Stimulated activated CD8-positive, alpha-beta memory T cell treated with anti-CD3 and anti-CD28 coated beads, Interleukin-15, amount 100 ng/mL, for 24 hours (primary cell): ENCODE measurements at places on chromosomes 2 and 18.

DNA sequence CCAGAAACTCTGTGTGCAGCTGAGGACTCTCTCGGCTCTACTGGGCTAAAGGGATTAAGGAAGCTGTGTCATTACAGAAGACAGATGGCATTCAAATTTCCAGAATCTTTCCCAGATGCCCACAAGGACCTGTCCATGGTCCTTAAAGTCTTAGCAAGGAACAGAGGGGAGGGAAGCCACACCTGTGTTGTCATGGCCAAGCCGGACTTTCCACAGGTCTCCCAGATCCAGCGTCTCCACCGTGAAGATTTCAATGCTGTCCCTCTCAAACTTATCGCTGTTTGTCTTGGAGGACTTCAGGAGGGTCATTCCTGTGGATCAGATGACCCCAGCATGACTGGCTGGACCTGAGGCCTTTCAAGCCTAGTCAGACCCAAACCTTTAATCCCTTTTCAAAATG, 114.5 kb downstream of the LOXHD1 start:
- DNase-seq, result no peak

- DNase-seq, result no peak
Observed at GRCh38 chr2:233503481-233503880, 63.1 kb downstream of the USP40 start.

GRCh38 chr2:209145941-209146681, 277.7 kb upstream of the MAP2 start:
- DNase-seq, result no peak

DNA sequence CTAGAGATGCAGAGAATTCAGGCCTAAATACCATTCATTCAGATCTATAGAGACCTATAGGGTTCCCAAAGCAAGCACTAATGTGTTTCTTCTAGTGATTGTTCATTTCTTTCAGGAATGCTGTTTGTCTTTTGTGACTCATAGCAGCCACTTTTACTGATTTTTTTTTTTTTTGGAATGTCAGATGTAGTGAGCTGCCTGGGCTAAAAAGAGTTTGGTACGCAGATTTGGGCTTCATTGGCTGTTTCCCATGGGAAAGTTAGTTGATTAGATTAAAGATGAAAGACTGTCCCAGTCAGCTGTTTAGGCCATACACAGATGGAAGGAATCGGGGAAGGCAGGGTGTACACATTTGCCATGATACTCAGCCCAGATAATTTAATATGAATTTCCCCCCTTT, 87.6 kb downstream of the CDC42EP3 start:
- DNase-seq, result no peak

DNA sequence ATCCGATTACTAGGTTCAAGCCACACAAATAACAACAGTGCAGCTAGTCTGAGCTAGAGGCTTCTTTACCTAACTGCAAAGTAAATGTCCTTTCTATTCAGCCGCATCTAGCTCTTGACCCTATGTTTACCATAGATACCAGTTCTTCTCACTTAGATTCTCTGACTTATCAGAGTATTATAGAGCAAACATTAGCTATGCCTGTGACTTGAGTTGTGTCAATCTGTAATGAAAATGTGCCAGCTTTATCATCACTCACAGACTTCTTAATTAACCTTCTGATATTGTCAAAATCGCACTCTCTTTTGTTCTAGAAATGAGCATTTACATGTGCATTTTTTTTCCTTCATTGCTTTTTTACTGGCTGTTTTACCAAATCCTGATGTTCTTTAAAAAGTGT, 79.9 kb downstream of the BCL11A start:
- no peak for DNase-seq

DNA sequence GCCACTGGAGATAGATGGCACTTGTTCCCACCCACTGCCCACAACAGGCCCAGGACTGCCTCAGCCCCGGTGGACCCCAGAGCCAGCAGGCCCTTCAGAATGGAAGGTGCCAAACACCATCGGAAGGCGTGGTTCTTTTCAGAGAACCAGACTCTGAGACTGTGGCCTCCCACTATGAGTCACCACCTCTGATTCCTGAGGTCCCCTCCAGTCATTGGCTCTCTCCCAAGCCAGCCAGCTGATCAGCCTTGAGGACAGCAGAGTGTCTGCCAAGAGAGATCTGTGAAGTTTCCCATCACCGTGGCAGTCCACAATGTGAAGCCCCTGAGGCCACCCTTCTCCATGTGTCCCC, 10.4 kb upstream of the MAP3K2 start:
- no peak for DNase-seq

DNA sequence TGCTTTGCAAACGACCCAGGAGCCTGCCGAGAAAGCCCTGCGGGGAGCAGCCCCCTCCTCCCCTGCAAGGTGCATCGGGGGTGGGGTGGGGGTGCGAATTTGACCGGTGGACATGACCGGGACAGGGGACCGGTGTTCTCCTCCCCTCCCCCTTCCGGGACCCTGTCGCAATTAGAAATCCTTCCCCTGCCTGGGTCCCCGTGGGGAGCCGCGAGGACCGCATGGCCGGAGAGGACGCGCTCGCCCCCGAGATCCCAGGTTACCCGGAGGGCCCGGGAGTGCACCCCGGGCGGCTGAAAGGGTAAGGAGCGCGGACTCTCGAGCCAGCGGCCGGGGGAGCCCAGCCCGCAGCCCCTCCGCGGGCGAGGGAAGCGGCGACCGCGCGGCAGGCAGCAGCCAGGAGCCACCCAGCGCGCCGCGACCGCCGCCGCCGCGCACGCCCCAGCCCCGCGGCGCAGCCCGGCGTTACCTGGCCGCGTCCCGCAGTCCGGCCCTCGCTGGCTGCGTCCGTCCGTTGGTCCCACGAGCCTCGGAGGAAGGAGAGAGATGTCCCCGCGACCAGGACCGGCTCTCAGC, 482 bp downstream of the DLGAP1 start:
- DNase-seq, result no peak

- DNase-seq, result no peak
Observed at GRCh38 chr2:212968284-212969081, 182.9 kb downstream of the IKZF2 start.

- no peak for DNase-seq
Observed at GRCh38 chr18:41955688-41956087, 654 bp downstream of the PIK3C3 start.

DNA sequence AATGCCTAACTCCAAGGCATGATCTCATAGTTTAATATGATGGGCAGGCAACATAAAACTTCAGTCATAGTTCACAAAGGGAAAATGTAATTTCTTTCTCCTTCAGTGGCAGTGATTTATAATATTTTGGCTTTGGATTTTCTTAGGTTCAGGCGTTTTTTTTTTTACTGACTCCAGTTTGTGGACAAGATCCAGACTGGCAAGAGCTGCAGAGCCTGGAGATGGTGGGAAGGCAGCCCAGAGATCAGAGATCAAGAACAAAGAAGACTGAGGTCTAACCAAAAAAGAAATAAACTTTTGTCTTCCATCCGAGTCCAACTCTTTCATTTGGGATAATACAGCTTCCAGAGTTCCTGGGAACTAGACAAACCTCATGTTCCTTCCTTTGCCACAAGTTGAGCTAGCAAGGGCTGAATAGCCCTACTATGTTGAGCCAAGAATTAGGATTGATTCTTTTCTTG, 215.3 kb upstream of the SETBP1 start:
- DNase-seq, result no peak

- DNase-seq, result no peak
Observed at GRCh38 chr2:207674826-207675225, 36.6 kb upstream of the CCNYL1 start.

DNA sequence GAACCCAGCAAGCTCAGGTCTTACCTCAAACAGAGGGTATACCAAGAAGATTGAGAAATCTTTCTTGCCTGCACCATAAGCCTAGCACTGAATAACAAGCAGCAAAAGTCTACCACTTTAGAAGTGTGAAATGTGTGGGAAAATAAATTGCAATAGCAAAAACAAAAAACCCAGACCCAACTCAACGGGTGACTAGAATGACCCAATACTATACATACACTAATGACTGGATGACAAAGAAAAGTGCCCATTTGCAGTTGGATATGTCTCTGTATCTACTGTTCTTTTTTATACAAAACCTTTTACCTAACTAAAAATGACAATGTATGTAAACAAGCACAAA, 950.6 kb downstream of the TRIB2 start:
- no peak for DNase-seq

GRCh38 chr2:219548990-219549389, 5.2 kb downstream of the TMEM198 start:
- DNase-seq, result no peak

DNA sequence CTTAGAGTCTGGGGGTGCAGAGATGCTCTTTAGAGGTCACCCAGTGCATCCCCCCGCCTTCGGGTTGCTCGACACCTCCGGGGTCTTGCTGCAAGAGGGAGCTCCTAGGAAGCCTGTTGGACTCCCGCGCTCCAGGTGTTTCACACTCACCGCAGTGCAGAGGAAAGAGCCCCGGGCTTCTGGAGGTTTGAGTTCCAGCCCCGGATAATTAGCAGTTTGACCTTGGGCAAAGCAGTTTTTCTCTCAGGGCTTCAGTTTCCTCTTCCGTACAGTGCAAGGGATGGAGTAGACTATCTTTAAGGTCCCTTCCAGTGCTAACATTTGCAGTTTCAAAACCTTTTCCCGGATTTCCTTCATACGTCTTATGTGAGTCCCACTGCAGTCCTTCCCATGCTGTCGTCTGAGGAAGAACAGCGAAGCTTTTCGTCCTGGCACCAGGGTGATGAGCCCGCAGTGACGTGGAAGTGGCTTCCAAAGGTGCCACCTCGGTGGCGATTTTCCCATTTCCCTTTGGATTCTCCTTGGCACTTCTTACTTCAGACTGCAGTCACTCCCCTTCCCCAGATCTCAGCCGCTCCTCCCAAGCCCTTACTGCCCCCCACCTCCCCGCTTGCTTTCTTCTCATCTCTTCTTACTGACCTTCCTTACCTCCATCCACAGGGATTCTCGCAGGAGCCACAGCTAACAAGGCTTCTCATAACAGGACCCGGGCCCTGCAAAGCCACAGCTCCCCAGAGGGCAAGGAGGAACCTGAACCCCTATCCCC, 585 bp downstream of the PNKD start:
- no peak for DNase-seq

DNA sequence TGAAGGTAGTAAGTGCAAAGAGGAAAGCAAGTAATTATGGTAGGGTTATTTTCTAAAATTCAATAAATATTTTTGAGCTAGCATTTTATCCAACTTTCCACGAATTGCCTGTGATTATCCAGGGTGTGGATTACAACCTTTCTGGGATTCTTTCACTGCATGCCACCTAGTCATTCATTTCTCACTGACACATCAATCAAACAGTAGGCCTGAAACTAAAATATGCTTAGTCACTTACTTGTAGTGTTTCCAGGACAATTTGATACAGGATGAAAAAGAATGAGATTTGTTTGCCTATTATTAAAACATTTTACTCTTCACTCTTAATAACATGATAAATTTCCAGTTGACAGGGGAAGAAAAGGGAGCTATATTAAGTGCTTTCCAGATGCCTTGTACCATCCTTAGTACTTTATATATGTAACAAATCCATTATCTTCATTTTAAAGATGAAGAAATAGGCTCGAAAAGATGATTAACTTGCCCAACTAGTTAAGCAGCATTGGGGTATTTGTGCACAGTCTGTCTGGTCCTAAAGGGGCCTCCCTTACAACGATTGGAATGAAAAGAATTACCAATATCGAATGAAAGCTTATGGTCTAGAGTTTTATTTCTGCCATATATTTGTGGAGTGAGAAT, 70.4 kb downstream of the KCTD1 start:
- DNase-seq, result no peak

DNA sequence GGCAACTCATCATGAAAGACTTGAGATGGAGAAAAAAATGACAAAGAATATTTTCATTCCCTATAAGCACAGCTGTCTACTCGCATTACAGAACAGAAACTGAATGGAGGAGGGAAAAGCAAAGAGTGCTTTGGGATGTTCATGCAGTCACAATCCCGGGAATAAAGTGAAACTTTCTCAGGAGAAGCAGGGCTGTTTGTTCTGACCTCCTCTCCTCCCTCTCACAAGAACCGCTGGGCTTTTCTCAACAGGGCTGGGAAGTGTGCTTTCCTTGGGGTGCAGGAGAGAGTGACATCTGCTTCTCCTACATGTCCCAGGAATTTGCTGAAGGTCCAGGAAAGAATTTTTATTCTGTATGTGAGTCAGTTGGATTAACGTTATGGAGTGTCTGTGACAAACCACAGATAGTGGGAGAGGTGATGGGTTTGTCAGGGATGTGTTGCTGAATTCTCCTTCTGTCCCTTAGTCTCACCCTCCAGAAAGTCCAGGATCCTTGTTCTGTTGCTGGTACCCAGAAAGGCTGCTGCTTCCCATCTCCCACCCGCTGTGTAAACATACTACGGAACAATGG, 125.6 kb downstream of the HRH4 start:
- DNase-seq, result no peak

- no peak for DNase-seq
Observed at GRCh38 chr18:46917803-46918600, 600 bp downstream of the KATNAL2 start.

DNA sequence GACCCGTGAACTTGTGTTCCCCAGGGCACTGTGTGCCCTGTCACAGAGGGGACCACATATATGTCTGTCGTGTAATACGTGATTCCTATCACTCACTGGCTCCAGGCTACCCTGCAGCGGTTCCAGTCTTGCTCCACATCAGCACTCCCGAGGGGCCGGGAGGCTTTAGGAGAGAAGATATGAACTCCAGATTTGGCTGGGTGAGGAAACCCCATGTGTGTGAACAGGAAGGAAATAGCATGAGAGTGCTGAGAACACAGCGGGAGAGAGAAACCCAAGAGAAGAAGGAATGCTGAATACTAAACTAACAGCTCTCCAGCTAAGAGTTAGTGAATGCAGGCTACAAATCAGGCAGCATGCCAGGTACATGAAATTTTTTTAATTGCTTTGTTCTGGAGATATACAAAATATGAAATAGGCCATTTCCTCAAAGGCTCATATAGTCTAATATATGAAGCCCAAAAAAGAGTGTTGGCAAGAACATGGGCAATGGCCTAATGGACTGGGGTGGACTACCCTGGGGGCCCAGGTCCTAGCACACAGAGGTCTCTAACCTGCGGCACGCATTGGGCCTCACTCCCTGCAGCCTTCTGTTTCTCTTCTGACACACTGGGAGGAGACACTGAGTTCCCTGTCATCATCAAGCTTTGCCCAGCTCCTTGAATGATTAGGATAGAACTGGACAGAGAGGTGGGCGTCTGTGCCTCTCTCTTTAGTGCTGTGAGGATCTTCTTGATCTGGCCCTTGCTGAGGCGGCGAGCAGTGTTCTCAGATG, 372.8 kb upstream of the RAB6C start:
- no peak for DNase-seq

DNA sequence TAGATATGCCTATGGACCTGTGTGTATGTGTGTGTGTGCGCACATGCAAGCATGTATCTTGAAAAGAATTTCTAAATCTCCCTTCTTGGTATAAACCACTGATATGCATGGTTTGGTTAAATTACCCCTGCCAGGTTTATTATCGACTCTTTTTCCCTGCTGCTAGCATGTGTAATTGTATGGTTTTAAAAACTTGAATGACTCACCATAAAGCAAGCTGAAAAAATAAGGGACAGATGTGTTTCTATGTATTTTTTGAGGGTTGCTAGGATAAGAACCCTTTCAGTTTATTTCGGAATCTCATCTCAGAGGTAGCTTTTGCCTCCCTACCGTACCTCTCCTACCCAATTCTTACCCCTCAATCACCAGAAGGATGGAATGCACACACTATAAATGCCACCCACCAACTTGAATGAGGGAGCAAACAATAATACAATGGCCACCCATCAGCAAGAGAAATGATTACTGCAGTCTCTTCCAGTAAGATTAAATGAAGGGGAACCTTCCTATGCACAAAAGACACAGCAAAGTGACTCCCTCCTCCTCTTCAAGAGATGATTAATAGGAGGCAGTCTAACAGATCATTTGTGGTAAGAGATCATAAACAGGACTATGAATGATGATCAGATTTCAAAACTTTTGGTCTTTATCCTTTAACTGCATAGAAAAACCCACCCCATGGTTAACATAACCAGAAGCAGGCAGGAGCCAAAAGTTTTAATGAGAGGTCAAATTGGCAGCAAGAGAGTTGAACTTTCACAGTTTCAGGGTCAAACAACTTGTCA, 357.2 kb downstream of the SATB2 start:
- DNase-seq, result no peak
